Stimulated activated CD4-positive, alpha-beta T cell treated with anti-CD3 and anti-CD28 coated beads, Interleukin-1b, Interleukin-23, amount 100 ng/mL, for 1 hour (primary cell): ENCODE measurements at places on chromosomes 6 and 20.

DNA sequence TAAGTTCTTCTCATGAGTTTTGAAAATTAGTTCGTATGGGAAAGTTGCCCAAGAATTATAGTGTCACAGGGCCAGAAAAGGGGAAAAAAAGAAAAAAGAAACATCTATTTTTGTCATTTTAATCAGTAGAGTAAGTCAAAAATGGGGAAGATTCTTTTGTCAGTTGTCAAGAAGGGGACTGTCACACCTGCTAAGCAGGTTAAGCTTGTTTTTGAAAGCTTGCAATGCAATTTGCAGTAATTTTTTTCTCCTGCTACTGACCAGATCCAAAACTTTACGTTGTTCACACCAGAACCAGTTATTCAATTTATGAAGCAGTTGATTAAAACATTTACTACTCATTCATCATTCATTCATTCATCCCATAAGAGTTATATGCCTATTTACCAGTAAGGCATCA, 171.4 kb downstream of the SOX4 start:
- DNase-seq: no peak

GRCh38 chr6:96499781-96500180, 21.8 kb upstream of the UFL1 start:
- no peak for DNase-seq

DNA sequence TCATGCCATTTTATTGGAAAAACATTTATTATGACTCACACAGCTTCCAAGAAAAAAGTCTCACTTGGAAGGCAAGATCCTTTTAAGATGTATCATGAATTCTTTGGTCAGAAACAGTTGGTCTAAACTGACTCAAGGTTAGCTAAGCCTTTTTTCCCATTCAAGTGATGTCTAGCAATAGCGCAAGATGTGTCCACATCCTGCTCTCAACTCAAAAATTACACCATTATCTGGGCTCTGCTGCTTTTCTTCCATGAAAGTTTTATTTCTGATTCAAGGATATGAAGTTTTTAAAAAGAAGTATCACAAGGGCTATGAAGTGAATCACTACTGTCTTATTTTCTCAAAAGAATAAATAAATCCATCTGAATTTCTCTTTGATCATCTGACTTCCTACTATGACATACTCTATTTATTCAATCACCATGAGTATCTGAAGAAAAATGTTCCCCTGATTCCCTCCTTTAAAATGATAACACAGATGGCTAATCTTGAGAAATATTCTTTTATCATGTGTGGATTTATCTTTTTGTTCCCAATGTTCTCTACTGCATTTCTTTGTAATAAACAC, 139.2 kb downstream of the AHI1 start:
- DNase-seq: no peak

DNA sequence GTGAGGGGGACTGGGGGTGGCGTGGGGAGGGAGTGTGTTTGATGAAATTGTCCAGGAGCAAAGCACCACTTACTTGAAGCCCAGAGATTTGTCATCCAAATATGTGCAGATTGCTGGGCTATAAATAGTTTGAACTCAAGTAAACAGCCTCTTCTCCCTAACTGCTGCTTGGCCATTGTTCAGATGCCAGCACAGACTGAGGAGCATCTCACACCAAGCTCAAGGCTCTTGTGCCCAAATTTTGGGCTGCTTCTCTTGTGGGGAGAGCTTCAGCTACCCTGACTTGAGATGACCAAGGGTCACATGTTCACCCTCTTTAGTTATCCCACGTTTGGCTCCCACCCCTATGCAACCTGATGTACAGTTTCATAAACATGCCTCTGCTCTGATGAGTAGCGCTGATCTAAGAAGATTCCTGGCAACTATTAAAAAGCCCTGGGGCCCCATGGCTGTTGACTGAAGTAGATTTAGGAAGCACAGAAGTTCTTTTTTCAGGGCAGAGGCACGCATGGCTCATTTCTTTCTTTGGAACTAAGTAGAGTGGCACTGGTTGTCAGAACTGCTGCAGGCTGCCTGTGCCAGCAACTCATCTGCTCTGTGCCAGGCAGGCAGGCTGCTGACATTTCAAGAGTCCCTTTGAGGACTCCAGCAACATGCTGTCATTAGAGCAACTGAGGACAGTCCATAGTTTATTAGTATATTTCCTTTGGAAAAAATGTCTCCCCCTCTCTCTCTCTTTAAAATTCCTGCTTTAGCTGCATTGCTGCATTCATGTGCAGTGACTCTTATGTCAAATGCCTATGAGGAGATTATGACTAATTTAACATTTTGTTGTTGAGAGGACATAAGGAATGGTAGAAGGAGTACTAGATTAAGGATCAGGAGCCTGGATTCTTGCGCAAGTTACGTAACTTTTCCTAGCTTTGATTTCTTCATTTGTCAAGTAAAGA, 9.6 kb upstream of the PKIG start:
- no peak for DNase-seq

GRCh38 chr20:37042986-37043972, 52.5 kb downstream of the RBL1 start:
- DNase-seq: no peak

- DNase-seq: no peak
These were observed 102.5 kb upstream of the RNF24 start for GRCh38 chr20:4117867-4118266.

DNA sequence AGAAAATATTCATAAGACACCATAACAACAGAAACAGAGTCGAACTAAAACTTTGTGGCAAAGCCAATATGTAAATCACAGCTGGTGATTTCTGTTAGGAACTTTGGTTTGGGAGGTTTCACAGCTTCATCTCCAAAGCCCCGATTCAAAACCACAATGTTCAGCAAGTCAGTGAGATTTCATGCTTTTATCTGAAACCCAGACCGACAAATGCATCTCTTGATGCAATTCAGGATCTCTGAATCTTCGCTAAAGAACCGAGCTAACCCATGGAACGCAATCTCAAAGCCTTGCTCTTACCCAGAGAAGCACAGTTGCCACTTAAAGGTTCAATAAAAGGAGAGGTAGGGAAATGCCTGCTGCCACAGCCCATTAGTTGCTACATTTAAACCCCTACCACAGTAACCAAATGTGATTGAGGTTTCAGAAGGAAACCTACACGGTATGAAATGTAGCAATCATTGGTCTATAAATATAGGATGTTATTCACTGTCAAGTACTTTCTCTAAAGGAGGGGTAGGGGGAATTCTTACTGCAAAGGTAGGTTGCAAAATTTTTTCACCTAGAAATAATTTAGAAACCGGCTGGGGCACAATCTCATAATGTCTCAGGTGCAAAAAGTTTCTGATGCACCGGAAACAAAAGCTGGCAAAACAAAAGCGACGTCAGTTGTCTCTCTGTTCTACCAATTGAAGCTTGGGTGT, 381.0 kb upstream of the ARID1B start:
- DNase-seq: no peak

DNA sequence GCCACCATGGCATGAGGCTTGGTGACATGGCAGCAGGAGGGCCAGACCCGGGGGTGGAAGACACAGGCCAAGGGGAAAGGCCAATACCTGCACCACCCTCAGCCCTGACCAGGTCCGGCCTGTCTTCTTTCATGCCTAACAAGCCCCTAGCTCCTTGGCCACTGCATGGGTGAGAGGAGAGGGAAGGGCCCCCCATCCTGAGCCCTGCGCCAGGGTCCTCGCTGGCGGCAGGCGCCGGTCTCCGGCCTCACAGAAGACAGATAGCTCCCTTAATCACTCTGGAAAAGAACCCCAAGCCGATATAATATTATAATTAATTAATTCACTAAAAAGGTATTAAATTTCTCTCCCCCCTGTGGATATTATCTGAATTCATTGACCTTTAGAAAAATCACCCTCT, 41.4 kb downstream of the MDFI start:
- no peak for DNase-seq

DNA sequence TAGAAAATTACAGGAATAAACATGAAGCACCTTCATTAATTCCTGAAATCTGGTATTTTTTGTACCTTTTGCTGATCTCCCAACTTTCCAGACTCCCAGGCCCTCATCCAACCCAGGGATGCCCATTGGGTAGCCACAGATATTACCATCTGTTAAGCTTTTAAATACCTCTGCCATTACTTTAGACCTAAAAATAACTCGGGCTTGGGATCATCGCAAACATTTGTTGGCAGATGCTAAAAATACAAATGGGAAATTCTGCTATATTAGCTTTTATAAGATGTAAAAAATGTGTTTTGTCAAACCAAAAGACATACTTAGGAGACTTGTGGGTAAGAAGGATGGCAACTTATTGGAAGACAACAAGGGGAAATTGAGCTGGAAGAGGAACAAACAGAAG, 376.1 kb downstream of the CENPW start:
- no peak for DNase-seq

DNA sequence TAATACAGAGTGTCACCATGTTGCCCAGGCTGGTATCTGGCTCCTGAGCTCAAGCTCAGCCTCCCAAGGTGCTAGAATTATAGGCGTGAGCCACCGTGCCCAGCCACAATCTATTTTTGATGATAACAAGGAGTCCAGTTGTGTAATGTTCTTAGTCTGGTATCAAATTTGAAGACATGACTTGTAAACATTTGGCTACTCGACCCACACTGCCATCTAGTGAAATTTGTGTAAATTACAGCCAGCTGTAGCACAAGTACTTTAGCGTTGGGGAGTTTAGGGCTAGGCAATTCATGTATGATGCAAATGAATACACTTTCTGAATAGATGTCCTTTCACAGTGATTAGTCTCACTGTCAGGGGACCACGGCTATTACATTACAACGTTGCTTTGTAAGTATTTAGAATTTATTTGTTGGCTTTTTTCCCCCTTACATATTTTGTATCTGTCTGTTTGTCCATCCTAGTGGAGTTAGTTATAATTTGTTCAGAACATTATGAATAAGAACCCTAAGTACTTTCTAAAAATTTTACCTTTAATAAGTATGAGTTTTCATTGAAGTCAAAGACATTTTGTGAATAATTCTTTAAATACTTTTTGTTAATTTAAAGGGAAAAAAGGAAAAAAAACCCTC, 139.7 kb downstream of the PRDM13 start:
- DNase-seq: peak; percentile 19

GRCh38 chr6:34020807-34021553, 124.9 kb downstream of the GRM4 start:
- no peak for DNase-seq

GRCh38 chr6:139533573-139534471, 159.4 kb upstream of the CITED2 start:
- no peak for DNase-seq

GRCh38 chr20:12086359-12086758, 168.7 kb downstream of the BTBD3 start:
- no peak for DNase-seq

- no peak for DNase-seq
These were observed 78.6 kb upstream of the RIPOR2 start for GRCh38 chr6:25014369-25014768.

DNA sequence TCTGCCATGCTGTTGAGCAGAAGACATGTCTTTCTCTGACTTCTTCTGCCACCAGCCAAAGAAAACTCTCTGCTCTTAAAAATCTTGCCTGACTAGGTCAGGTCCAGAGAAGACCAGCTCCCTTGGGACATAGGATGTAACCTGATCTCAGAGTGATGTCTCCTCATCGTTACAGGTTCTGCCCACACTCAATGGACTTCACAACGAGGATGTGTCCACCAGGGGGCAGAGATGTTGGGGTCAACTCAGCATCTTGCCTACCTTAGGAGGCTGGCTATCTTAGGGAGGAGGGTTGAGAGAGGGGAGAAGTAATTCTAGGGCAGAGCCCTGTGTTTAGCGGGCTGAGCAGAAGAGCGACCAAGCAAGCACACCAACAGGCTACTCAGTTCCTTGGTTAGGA, 207.6 kb upstream of the CDH4 start:
- DNase-seq: no peak
